ENCODE measurements at places on chromosomes 1 and 21. TPM values are rescaled to one million over a fixed set of nuclear protein-coding genes. Genes with fewer than 3 reads are reported as not detected.

The LDLRAD2 gene
- total RNA-seq = 0.48 TPM

- no peaks in the 10 kb centered on the region for H3K27me3 ChIP-seq
- H3K4me3 ChIP-seq = peak overlapping the region; percentile 88
- peak overlapping the region; percentile 96 for H3K27ac ChIP-seq
- H3K4me1 ChIP-seq = peaks cover 16% of the 10 kb centered on the region
- peak; percentile 92 for DNase-seq
Measured at GRCh38 chr1:45584351-45585109, 689 bp downstream of the NASP start.

The HJV gene
- not detected for total RNA-seq

GRCh38 chr1:245983294-245983967 lies 523.6 kb downstream of the SMYD3 start:
- no peaks in the 10 kb centered on the region for H3K4me1 ChIP-seq
- no peaks in the 10 kb centered on the region for H3K36me3 ChIP-seq

GRCh38 chr1:43285269-43285990 lies at the start of gene C1orf210:
TSS of gene C1orf210 (minus strand) at chr1:43285581. CDS start at chr1:43283270, 2,311 bp downstream.
- H3K4me1 ChIP-seq = peaks cover 8% of the 10 kb centered on the region
- peak; percentile 93 for DNase-seq
- no peaks in the 10 kb centered on the region for H3K27me3 ChIP-seq
- H3K36me3 ChIP-seq = no peaks in the 10 kb centered on the region
- peak within 1 kb of the TSS; percentile 37 for H3K4me3 ChIP-seq

GRCh38 chr1:16462773-16463330 lies 22.3 kb downstream of the NECAP2 start:
- no peak overlapping the region for H3K27ac ChIP-seq
- H3K4me3 ChIP-seq = no peak overlapping the region
- peaks cover 17% of the 10 kb centered on the region for H3K36me3 ChIP-seq
- no peaks in the 10 kb centered on the region for H3K4me1 ChIP-seq
- no peaks in the 10 kb centered on the region for H3K27me3 ChIP-seq
- no peak for DNase-seq

The ANGPTL3 gene
- total RNA-seq = not detected

GRCh38 chr1:204988196-204988595 lies 54.8 kb upstream of the CNTN2 start:
- no peaks in the 10 kb centered on the region for H3K36me3 ChIP-seq
- no peak for DNase-seq
- H3K4me1 ChIP-seq = no peaks in the 10 kb centered on the region
- H3K4me3 ChIP-seq = no peak overlapping the region

The SPATA45 gene
- not detected for total RNA-seq

GRCh38 chr1:67869233-67869632 lies 36.0 kb upstream of the GNG12 start:
- H3K4me1 ChIP-seq = no peaks in the 10 kb centered on the region
- H3K36me3 ChIP-seq = no peaks in the 10 kb centered on the region
- H3K4me3 ChIP-seq = no peak overlapping the region
- no peak overlapping the region for H3K27ac ChIP-seq

DNA sequence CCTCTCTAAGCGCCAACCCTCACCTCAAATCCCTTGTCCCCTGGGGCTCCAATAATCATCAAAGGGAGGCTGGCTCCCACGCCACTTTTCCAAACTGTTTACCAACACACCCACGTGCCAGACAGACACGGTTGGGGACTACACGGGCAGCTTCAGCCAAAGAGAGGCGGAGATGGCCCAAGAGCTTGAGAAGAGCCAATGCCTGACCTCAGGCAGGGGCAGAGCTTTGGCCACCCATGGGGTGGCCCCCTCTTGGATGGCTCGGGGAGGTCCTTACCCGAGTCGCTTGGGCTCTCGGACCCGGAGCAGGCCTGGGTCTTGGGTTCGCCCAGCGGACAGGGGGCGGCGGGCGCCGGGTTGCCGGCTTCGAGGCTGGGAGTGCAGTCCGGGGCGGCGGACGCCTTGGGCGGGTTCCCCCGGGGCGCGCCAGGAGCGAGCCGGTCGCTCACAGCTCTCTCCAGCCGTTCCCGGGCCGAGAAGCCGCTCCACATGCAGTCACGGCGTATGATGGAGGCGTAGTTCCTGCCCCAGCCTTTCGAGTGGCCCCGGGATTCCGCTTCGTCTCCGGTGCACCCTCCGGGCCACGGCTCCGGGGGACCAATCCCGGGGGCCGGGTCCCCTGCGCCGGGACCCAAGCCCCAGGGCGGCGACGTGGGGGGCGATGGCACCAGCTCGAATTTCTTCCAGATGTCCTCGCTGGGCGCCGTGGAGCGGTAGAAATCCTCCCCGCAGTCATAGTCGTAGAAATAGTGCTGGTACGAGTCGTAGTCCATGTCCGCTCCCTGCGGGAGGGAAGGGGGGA lies 854 bp downstream of the MYCL start:
- peaks cover 53% of the 10 kb centered on the region for H3K27me3 ChIP-seq
- peak overlapping the region; percentile 87 for H3K27ac ChIP-seq
- H3K4me1 ChIP-seq = peaks cover 20% of the 10 kb centered on the region
- H3K4me3 ChIP-seq = peak overlapping the region; percentile 73
- no peaks in the 10 kb centered on the region for H3K36me3 ChIP-seq

The RTCA gene
- total RNA-seq = 41.9 TPM

GRCh38 chr1:157119008-157119407 lies 19.2 kb downstream of the ETV3 start:
- H3K36me3 ChIP-seq = peaks cover 2% of the 10 kb centered on the region
- DNase-seq = no peak
- H3K4me1 ChIP-seq = no peaks in the 10 kb centered on the region
- H3K27ac ChIP-seq = no peak overlapping the region
- no peak overlapping the region for H3K4me3 ChIP-seq
- peaks cover 3% of the 10 kb centered on the region for H3K27me3 ChIP-seq

- H3K4me3 ChIP-seq = peak overlapping the region; percentile 98
- peaks cover 40% of the 10 kb centered on the region for H3K4me1 ChIP-seq
- H3K27me3 ChIP-seq = no peaks in the 10 kb centered on the region
- DNase-seq = peak; percentile 25
- H3K27ac ChIP-seq = peak overlapping the region; percentile 92
Measured at GRCh38 chr1:222618880-222619596, 1.1 kb downstream of the MIA3 start.

The PTPRF gene
- 427 TPM for total RNA-seq

DNA sequence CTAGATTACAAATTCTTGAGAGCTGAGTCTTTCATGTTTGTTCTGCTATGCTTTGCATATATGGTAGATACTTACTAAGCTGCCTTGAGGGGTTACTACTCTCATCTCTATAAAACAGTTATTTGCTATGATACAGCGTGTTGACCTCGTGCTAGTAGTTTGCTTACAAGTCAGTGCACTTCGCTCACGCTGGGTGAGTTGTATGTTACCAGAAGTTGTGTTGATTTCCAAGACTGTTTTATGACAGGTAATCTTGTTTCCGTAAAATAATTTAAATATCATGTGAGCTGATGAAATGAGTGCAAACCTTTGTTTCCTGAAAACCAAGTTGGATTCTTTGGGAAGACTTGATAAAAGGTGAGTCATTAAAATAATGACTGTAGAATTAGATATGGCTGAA lies 7.3 kb downstream of the MRPS6 start:
- H3K4me3 ChIP-seq = no peak overlapping the region
- peak overlapping the region; percentile 3 for H3K27ac ChIP-seq
- peaks cover 81% of the 10 kb centered on the region for H3K4me1 ChIP-seq
- no peaks in the 10 kb centered on the region for H3K27me3 ChIP-seq
- no peaks in the 10 kb centered on the region for H3K36me3 ChIP-seq

- H3K27ac ChIP-seq = no peak overlapping the region
- no peaks in the 10 kb centered on the region for H3K27me3 ChIP-seq
- H3K4me3 ChIP-seq = no peak overlapping the region
- DNase-seq = no peak
Measured at GRCh38 chr1:74790453-74790852, 57.5 kb downstream of the TYW3 start.

The OR2T29 gene
- total RNA-seq = not detected

The CD58 gene
- total RNA-seq = 26.6 TPM

- no peaks in the 10 kb centered on the region for H3K36me3 ChIP-seq
- H3K4me3 ChIP-seq = no peak overlapping the region
- H3K27me3 ChIP-seq = no peaks in the 10 kb centered on the region
- peaks cover 16% of the 10 kb centered on the region for H3K4me1 ChIP-seq
- no peak for DNase-seq
- H3K27ac ChIP-seq = no peak overlapping the region
Measured at GRCh38 chr1:62722796-62723195, 34.6 kb upstream of the DOCK7 start.

The SRM gene
- total RNA-seq = 25.1 TPM

GRCh38 chr1:43975249-43975961 lies 645 bp downstream of the ATP6V0B start:
- H3K4me1 ChIP-seq = peaks cover 56% of the 10 kb centered on the region
- H3K27me3 ChIP-seq = no peaks in the 10 kb centered on the region
- H3K27ac ChIP-seq = peak overlapping the region; percentile 96

DNA sequence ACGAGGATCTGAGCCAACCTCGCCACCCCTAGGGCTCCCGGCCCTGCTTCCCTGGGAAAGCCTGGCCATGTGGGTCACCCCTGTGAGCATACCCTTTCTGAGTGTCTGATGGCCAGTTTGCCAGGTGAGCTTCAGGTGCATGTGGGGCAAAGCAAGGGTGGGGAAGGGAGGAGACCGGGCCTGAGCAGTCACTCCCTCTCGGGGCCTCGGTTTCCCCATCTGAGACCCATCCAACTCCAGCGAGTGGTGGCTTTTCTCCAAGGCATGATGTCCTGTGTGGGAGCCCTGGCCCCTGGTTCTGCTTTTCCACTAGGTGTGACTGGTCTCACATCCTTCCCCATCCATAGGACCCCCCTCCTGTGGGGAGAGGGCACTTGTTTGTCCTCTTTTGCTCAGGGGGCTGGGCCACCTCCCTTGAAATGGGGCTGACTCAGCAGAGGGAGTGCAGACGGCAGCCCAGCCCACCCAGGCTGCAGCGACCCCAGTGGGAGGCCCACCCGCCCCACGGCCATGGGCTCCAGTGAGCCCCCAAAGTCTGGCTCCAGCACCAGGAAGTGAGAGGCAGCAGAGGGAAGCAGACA lies 1.7 kb upstream of the WNT9A start:
- H3K27me3 ChIP-seq = peaks cover 44% of the 10 kb centered on the region
- DNase-seq = no peak
- no peak overlapping the region for H3K4me3 ChIP-seq
- H3K27ac ChIP-seq = no peak overlapping the region
- peaks cover 40% of the 10 kb centered on the region for H3K4me1 ChIP-seq

The CD2 gene
- total RNA-seq = 6.3 TPM

- no peaks in the 10 kb centered on the region for H3K4me1 ChIP-seq
- H3K36me3 ChIP-seq = no peaks in the 10 kb centered on the region
- H3K27ac ChIP-seq = no peak overlapping the region
- H3K4me3 ChIP-seq = no peak overlapping the region
Measured at GRCh38 chr21:21996891-21997290, 998.7 kb downstream of the NCAM2 start.

Data from transverse colon (tissue), 4 donors.